ENCODE measurements at places on chromosomes 12 and 14.

DNA sequence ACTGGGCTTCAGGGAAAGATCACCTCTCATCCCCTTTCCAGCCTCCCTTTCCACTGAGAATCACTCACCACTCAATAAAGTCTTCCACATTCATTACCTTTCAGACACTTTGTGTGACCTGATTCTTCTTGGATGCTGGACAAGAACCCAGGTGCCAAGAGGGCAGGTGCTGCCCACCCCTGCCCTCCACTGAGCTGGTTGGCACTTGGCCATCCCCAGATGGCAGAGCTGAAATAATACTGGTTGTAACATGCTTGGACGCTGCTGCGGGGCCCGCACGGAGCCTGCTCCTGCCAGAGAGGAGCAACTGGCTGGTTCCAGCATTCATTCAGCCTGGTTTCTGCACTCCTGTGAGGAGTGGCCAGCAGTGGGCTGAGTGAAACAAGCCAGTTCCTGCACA is 386.7 kb upstream of the CCDC196 start:
- no peak for DNase-seq

DNA sequence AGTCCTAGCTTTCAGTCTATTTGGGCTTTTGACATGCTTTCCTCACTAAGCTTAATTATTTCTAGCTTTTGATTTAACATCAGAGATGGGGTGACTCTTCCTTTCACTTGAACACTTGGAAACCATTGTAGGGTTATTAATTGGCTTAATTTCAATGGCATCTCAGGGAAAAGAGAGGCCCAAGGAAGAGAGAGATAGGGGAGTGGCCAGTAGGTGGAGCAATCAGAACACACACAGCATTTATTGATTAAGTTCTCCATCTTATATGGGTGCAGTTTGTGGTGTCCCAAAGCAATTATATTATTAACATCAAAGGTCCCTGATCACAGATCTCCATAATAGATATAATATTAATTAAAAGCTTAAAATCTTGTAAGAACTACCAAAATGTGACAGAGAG is 1466.1 kb upstream of the SEL1L start:
- DNase-seq, result no peak

DNA sequence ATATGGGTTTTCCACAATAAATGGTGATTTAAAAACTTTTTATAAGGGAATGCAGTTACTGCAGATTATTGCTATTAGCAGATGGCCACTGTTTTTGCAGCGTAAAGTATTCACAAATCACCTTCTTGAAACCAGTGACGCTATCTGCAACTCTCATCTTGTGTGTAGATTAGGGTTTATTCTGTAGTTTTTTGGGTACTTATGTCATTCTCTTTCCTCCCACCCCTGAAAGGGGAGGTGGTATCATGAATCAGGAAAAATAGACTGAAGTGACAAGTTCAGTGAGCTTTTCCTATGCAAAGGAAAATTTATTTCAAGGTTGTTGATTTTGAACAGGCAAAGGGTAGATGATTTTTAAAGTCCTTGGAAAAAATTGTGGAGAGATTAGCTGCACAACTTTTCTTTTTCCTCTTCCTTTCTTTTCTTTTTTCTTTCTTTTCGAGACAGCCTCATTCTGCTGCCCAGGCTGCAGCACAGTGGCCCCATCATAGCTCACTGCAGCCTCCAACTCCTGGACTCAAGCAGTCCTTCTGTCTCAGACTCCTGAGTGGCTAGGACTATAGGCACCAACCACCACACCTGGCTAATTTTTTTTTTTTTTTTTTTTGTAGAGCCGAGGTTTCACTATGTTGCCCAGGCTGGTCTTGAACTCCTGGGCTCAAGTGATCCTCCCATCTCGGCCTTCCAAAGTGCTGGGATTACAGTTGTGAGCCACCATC is 1.6 kb downstream of the FRS2 start:
- no peak for DNase-seq

- no peak for DNase-seq
Observed at GRCh38 chr12:65458718-65459117, 180.2 kb downstream of the MSRB3 start.

GRCh38 chr12:46208370-46208769 is 60.5 kb downstream of the SLC38A1 start:
- no peak for DNase-seq

DNA sequence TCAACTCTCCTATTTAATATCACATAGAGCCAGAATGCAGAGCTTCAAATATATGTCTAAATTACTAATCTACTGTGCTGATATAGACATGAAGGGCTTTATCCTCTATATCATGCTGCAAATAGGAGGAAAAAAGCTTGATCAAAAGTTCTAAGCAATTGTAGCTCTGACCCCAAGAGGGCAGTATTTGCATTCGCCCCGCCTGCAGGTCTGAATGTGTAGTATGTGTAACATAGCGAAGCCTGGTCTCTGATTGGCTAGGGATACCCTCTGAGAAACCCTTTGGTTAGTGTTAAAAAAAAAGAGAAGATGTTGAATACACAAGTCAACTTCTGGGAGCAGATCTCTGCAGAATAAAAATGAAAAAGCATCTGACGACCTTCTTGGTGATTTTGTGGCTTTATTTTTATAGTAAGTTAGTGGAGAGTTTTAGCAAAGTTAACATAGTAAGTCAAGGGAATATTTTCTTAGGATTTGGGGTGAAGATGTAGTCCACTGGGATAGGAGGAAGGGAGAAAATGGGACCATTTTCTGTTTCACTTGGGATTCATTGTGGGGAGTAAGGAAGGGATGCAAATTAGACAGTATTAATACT is 151.6 kb upstream of the OR4E1 start:
- DNase-seq, result no peak

GRCh38 chr12:97466000-97466399 is 3.4 kb downstream of the RMST start:
- no peak for DNase-seq

- DNase-seq, result no peak
Observed at GRCh38 chr12:127205781-127206555, 1061.0 kb upstream of the TMEM132C start.

GRCh38 chr12:131943876-131944275 is 5.9 kb upstream of the EP400 start:
- no peak for DNase-seq

DNA sequence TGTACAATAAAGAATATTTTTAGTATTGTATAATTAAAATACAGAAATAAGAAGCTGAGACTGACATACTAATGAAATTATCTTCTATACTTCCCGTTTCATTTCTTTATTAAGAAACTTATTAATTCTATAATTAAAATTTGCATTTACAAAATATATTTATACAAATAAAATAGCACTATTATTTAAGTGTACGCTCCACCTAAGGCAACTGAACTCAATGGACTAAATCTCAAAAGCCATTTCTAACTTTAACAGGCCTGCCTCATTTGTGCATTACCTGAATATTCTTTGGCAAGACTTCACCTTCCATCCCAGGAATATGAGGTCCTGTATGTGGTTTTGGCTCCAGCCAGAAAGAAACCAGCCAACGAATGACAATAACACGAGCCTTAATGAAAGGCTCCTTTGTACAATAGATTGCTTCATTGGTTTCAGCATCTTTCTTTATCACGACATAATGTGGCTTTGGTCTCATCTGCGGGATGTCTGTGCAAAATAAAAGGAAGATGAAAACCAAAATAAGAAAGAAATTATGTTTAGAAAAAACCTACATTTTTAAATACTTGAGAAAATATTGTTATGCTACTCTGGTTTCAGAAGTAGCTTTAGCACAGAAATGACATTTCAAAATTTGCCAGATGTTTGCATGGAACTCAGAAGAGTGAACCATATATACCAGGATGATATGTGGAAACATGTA is 58.7 kb downstream of the RALGAPA1 start:
- DNase-seq, result no peak

- no peak for DNase-seq
Observed at GRCh38 chr14:44963044-44963528, 1.1 kb downstream of the TOGARAM1 start.

- no peak for DNase-seq
Observed at GRCh38 chr12:59036973-59037762, 116.9 kb upstream of the LRIG3 start.

DNA sequence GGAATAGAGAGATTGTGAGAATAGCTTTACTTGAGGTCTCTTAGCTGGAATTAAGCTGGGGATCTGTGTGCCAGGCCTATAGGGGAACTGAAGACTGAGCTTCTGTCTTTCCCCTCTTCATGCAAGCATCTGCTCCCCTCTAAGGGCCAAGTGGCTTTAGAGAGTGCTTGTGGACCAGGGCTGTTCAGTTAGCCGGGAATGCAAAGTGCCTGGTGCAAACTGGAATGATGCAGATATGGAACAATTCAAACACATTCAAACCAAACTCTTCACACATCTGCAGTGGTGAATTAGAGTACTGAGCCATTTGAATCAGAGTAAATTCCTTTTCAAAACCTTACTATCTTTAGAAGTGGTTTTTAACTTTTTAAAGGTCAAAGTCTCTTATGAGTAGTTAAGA is 99.0 kb downstream of the LIN7A start:
- no peak for DNase-seq

- DNase-seq, result no peak
Observed at GRCh38 chr12:83470749-83471148, 784.0 kb downstream of the TMTC2 start.

DNA sequence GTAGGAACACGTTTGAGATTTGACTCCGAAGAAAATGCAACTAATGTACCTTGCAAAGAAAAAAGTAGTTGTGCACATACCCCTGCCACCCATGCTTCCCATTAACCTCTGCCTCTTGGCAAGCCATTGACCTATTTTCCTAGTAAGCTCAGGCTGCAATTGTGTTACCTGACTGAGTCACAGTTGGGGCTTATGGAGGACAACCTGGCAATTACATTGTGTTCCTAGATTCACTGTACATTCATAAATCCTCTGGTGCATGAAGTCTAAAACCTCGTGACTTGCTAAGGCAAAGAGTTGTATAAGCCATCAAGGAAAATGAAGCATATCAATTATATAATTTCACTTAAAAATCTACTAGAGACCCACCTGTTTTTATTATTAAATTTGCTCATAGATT is 62.0 kb upstream of the DUSP6 start:
- DNase-seq, result no peak

DNA sequence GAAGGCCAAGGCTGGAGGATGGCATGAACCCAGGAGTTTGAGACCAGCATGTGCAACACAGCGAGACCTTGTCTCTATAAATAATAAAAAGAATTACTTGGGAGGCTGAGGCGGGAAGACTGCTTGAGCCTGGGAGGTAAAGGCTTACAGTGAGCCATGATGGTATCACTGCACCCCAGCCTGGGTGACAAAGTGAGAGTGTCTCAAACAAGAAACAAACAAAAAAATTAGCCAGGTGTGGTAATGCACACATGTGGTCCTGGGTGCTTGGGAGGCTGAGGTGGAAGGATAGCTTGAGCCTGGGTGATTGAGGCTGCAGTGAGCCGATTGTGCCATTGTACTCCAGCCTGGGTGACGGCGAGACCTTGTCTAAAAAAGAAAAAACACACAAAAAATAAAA is 1.7 kb upstream of the GPRC5A start:
- DNase-seq, result no peak

- DNase-seq, result no peak
Observed at GRCh38 chr12:39490500-39491282, 47.8 kb upstream of the KIF21A start.

GRCh38 chr12:4112290-4112689 is 161.3 kb upstream of the CCND2 start:
- no peak for DNase-seq

DNA sequence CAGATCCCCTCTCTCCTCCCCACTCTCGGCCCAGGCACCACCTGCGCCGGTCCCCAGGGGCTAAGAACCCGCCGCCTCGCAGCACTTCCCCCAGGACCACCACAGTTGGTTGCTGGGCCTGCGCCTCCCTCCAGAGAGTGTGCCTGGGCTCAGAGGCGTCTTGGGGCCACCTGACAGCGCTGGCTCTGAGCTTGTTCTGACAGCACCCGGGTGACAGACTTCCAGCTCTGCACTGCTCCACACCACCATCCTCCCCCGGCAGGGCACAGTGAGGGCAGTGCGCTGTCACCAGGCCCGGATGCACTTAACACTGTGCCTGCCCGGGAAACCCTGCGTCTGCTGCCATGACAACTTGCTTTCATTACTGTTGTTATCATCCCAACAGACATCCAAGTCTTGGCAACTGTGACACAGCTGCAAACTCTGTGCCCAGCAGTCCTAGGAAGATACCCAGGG is 6.6 kb downstream of the BRF1 start:
- DNase-seq, result peak; percentile 36

GRCh38 chr14:82905762-82906161 is 1372.1 kb upstream of the SEL1L start:
- DNase-seq, result no peak

DNA sequence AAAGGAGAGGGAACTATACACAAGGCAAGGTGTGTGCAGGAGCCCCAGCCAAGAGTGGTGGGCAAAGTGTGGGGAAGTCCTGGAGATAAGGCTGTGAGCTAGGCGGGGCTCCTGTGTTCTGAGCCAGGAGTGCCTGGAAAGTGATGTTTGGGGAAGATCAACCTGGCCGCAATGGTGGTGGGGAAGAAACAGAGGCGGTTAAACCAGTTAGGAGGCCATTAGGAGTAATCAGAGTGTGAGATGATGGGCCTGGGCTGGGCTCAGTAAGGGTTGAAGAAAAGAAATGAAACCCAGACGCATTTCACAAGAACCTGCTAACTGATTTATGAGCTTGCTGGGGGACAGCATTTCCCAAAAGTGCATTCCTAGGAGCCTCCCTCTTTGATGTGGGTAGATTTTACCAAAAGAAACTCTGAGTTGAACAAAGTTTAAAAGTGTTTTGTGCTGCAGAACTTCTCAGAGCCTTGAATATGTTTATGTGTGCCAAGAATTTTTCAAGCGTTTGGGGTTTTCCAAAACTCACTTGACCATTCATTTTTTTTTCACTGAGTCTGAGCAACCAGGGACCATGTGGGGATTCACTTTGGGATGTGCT is 34.2 kb upstream of the LRP1-AS start:
- DNase-seq, result no peak

GRCh38 chr12:96295532-96296160 is 101.5 kb downstream of the ELK3 start:
- DNase-seq, result no peak

GRCh38 chr14:33999771-34000291 is 49.0 kb upstream of the EGLN3 start:
- DNase-seq, result no peak

DNA sequence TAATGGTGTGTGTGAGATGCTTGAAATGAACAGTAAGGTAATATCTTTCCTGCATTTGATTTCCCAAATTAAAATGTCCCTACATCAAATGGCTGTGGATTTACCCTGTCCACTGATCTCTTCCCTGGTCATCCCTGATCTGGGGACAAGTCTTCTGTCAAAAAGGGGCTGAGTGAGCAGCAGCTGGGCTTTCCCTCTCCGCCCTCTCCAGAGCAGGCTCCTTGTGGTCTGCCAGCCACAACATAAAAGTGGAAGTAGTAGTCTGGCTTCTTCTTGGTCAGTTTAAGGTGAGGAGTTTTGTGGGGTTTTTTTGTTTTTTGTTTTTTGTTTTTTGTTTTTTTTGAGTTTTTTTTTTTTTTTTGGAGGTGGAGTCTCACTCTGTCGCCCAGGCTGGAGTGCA is 25.2 kb upstream of the PLXNC1 start:
- DNase-seq, result no peak

- DNase-seq, result no peak
Observed at GRCh38 chr14:65190312-65190711, 88.0 kb upstream of the MAX start.
